Breast epithelium (tissue), 4 donors: ENCODE measurements at places on chromosomes 4 and X. TPM values are rescaled to one million over a fixed set of nuclear protein-coding genes. Genes with fewer than 3 reads are reported as not detected.
A peak's percentile ranks its signal among the peaks of the same experiment; 100 is the strongest.

The HDAC6 gene
- 78.2 TPM for total RNA-seq

The PNCK gene
- 1.3 TPM for total RNA-seq

The RAB39B gene
- 0.73 TPM for total RNA-seq

The GAGE12J gene
- total RNA-seq: not detected

The FATE1 gene
- total RNA-seq: not detected

The MAP3K15 gene
- not detected for total RNA-seq

The PF4V1 gene
- not detected for total RNA-seq

The RPL34 gene
- 1,723 TPM for total RNA-seq

The GRIPAP1 gene
- 34.1 TPM for total RNA-seq

GRCh38 chrX:19893727-19894126, 6.3 kb upstream of the SH3KBP1 start:
- no peaks in the 10 kb centered on the region for H3K4me1 ChIP-seq
- H3K27me3 ChIP-seq: no peaks in the 10 kb centered on the region
- no peak overlapping the region for H3K27ac ChIP-seq
- H3K4me3 ChIP-seq: no peak overlapping the region
- H3K36me3 ChIP-seq: no peaks in the 10 kb centered on the region

- H3K27ac ChIP-seq: no peak overlapping the region
- no peak for DNase-seq
- no peaks in the 10 kb centered on the region for H3K36me3 ChIP-seq
- H3K27me3 ChIP-seq: no peaks in the 10 kb centered on the region
- no peaks in the 10 kb centered on the region for H3K4me1 ChIP-seq
Observed at GRCh38 chr4:18695733-18696527, 674.4 kb upstream of the LCORL start.

- H3K27ac ChIP-seq: no peak overlapping the region
- no peak overlapping the region for H3K4me3 ChIP-seq
- no peaks in the 10 kb centered on the region for H3K36me3 ChIP-seq
Observed at GRCh38 chr4:165085946-165086345, 26.7 kb downstream of the TMEM192 start.

- peaks cover 88% of the 10 kb centered on the region for H3K27me3 ChIP-seq
- H3K27ac ChIP-seq: no peak overlapping the region
Observed at GRCh38 chrX:110414679-110415439, 56.2 kb downstream of the RTL9 start.

DNA sequence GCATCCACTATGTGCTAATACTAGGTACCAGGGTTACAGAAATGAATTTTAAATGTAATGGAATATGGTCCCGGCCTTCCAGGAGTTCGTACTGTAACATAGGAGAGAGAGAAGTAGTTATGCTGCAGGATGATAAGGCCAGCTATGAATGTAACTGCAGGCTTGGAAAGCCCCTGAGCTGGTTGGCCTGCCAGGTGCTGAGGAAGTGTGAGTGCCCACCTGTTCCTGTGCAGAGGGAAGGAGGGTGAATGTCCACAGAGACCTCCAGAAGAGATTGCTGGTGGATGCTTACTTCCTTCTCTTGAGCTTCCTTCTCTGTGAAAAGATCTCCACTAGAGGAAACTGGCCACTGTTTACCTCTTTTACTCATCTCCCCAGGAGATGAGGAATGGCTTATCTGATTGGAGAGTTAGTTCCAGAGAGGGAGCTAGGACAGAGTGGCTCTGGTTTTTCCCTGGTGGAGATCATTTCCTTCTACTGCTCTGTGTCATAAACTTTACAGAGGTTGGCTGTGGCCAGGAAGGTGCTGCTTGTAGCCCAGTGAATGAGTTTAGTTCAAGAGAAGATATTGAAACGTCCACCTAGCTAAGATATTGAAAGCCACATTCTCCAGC, 114.0 kb upstream of the LNX1 start:
- H3K4me1 ChIP-seq: no peaks in the 10 kb centered on the region
- no peaks in the 10 kb centered on the region for H3K27me3 ChIP-seq
- no peak overlapping the region for H3K4me3 ChIP-seq
- H3K36me3 ChIP-seq: no peaks in the 10 kb centered on the region
- H3K27ac ChIP-seq: no peak overlapping the region

- H3K4me3 ChIP-seq: peak within 1 kb of the TSS; percentile 30
- H3K27me3 ChIP-seq: peaks cover 59% of the 10 kb centered on the region
- no peaks in the 10 kb centered on the region for H3K4me1 ChIP-seq
Observed at GRCh38 chrX:133985164-133985966, at the start of gene GPC3. Gene GPC3, minus strand, starts transcription at chrX:133985594.

GRCh38 chr4:2370597-2371320, 47.7 kb downstream of the ZFYVE28 start:
- H3K4me1 ChIP-seq: no peaks in the 10 kb centered on the region
- no peaks in the 10 kb centered on the region for H3K36me3 ChIP-seq
- H3K27ac ChIP-seq: no peak overlapping the region
- no peak for DNase-seq
- H3K4me3 ChIP-seq: no peak overlapping the region
- no peaks in the 10 kb centered on the region for H3K27me3 ChIP-seq

DNA sequence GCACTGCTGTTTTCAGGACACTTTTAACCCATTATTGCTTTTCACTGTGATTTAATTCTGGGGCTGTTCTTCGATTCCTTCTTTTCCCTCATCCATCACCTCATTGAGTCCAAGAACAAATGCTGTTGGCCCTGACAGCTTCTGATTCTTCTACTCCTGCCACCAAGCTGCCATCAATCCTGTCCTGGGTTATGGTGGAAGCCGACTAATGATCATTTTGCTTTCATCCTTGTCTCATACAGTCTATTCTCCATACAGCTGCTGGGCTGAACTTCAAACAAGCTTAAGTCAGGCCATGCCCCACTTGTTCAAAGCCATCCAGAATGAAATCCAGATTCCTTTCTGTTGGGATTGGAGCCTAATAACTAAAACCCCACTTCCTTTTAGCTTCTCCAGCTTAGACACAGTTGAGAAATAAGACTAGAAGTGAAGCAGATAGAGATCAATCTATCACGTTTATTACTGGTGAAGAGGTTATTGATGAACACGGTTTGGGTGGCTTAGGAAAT, 161.9 kb downstream of the STK32B start:
- H3K4me1 ChIP-seq: no peaks in the 10 kb centered on the region
- H3K27ac ChIP-seq: no peak overlapping the region
- no peak overlapping the region for H3K4me3 ChIP-seq
- H3K27me3 ChIP-seq: no peaks in the 10 kb centered on the region

DNA sequence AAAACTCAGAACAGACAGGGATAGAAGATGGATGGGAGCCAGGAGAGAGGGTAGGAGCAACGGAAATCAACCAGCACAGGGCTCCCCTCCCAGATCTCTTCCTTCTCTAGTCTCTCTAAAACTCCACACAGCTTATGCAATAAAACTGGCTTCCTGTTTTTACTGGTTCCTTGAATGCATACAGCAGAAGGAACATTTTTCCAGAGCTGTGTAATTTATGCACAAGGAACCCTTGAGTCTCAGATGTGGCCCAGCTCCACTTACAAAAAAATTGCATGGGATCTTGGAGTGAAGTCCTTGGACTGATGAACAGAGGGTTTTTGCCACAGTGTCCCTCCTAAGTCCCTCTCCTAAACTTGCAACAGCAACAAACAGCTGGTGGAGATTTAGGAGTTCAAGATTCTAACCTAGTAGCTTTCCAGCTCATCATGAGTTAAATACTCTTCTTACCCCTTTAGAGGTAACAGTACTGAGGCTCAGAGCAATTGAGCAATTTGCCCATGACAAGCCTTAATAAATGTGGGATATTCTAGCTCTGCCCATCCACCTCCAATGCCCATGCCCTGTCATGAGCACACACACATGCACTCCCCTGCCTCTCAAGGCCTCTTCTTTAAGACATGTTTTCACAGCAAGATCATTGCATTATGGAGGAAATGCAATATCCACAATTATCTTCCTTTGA, 18.4 kb upstream of the CC2D2A start:
- peak overlapping the region; percentile 55 for H3K27ac ChIP-seq
- DNase-seq: no peak
- no peak overlapping the region for H3K4me3 ChIP-seq
- no peaks in the 10 kb centered on the region for H3K4me1 ChIP-seq

GRCh38 chr4:3392321-3392720, 49.4 kb upstream of the HGFAC start:
- no peak overlapping the region for H3K4me3 ChIP-seq
- H3K27ac ChIP-seq: no peak overlapping the region
- no peaks in the 10 kb centered on the region for H3K27me3 ChIP-seq
- no peaks in the 10 kb centered on the region for H3K36me3 ChIP-seq
- DNase-seq: no peak

DNA sequence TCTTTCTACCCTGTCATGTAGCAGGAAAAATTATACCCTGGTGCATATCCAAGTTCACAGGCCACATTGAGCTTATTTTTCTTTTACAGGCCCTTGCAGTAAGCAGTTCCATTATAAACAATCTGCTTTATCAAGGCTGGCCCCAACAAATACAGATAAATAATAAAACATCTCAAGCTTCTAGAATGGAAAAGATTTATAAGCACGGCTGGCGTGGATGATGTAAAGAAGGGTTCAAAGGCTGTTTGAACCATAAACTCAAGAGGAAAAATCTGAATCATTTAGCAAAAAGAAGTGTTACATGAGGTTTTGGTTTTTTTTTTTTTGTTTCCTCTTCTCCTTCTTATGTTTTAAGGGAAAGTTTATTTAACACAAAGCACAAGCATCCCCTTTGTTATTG, 109.7 kb downstream of the UNC5C start:
- no peaks in the 10 kb centered on the region for H3K27me3 ChIP-seq
- no peak for DNase-seq
- no peaks in the 10 kb centered on the region for H3K4me1 ChIP-seq
- H3K4me3 ChIP-seq: no peak overlapping the region
- no peaks in the 10 kb centered on the region for H3K36me3 ChIP-seq

GRCh38 chr4:106454581-106454980, 86.0 kb upstream of the GIMD1 start:
- H3K27me3 ChIP-seq: no peaks in the 10 kb centered on the region
- H3K36me3 ChIP-seq: no peaks in the 10 kb centered on the region
- H3K27ac ChIP-seq: no peak overlapping the region
- H3K4me1 ChIP-seq: no peaks in the 10 kb centered on the region

DNA sequence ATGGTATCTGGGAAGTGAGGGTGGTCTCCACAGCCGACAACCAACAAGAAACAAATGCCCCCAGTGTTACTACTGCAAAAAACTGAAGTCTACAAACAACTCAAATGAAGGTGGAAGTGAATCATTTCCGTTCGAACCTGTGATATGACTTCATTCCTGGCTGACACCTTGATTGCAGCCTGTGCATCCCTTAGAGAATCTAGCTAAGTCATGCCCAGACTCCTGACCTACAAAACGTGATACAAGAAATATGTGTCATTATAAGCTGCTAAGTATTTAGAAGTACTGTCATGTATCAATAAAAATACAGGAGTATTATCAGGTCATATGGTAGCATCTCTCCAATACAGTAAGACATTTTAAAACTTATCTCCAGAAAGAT, 959.7 kb upstream of the LCORL start:
- DNase-seq: no peak
- H3K4me1 ChIP-seq: no peaks in the 10 kb centered on the region
- H3K27ac ChIP-seq: no peak overlapping the region
- H3K4me3 ChIP-seq: no peak overlapping the region

DNA sequence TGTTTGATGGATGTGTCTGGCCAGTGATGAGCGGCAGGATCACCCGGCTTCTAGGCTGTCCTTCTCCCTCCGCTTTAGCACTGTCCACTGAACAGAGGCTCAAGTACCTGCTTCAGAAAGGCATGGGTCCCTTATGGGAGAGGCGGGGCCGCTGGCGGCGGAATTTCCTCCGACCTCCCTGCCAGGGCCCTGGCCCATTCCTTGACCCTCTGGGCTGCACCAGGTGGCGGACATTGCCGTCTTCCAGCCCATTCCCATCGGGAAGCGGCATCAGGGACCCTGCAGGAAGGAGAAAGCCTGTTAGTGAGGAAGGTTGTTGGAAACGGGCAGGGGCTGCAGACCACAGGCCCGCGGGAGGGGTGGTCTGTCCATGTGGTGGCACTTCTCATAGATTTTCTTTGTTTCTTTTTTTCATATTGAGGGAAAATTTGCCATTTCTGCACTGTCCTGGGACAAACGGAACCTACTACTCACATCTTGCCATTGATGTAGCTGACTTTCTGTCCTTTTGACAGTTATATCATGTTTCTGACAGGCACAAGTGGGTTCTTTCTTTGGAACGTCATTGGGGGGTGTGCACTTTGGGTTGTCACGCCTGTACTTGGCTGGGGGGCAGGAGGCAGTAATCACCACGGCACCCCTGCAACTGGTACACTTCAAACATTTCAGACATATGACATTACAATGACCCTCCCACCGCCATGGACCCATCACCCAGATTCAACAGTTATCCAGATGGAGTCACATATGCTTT, 6.1 kb downstream of the APLN start:
- H3K27me3 ChIP-seq: peaks cover 70% of the 10 kb centered on the region
- DNase-seq: no peak
- H3K4me1 ChIP-seq: no peaks in the 10 kb centered on the region
- H3K27ac ChIP-seq: no peak overlapping the region
- no peak overlapping the region for H3K4me3 ChIP-seq

DNA sequence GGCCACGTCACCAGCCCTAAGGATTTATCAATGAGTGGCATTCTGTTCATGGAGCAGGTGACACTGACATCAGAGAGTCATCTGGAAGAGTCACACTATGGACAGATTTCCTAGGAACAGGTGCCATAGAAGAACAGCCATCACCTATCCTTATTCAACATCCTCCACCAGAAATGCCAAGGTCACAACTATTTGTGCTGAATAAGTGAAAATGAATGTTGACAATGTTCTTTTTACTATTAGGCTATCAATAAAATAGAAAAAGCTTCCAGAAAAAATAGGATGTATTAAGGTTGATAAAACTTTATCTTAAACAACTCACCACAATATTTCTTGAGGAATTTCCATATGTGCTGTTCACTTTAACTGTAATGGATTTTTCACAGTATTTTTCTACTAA, 62.9 kb downstream of the HAUS3 start:
- H3K27me3 ChIP-seq: no peaks in the 10 kb centered on the region
- no peaks in the 10 kb centered on the region for H3K4me1 ChIP-seq
- no peak overlapping the region for H3K4me3 ChIP-seq
- no peaks in the 10 kb centered on the region for H3K36me3 ChIP-seq
- no peak overlapping the region for H3K27ac ChIP-seq
- no peak for DNase-seq
